ENCODE measurements at places on chromosomes 13 and 19.
A peak's percentile ranks its signal among the peaks of the same experiment; 100 is the strongest.

DNA sequence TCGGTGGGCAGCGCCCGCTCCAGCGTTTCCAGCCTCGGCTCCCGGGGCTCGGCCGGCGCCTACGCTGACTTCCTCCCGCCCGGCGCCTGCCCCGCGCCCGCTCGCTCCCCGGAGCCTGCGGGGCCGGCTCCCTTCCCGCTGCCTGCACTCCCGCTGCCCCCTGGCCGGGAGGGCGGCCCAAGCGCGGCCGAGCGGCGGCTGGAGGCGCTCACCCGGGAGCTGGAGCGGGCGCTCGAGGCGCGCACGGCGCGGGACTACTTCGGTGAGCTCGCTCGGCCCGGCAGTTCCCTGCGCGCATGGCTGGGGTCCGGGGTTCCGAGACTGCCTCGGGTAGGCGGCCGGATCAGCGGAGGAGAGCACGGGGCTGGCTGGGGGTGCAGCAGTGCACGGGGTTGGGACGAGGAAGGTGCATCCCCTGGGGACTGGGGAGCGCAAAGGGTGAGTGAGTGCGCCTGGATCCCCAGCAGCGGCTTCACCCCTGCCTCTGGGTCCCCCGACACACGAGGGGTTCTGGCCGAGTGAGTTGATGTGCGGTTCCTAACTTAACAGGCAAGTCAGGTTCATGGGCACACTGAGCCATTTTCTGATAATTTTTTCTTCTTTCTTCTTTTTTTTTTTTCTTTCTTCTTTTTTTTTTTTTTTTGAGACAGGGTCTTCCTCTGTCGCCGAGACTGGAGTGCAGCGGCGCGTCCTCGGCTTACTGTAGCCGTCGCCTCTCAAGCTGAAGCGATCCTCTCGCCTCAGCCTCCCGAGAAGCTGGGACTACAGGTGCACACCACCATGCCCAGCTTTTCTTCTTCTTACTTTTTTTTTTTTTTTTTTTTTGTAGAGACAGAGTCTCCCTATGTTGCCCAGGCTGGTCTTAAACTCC lies 1.1 kb downstream of the WTIP start:
- DNase-seq: no peak

DNA sequence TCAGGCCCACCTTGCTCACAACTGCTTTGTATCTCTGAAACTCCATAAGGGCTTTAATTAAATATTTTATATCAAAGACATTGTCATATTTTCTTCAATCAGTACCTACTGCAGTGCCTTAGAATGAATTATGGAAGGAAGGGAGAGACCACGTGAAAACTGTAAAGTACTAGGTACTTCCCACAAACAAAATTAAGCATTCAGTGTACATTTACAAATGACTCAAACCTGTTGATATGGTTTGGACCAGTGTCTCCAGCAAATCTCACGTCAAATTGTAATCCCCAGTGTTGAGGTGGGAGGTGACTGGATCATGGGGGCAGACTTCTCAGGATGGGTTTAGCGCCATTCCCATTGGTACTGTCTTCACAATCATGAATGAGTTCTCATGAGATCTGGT lies 23.2 kb downstream of the KCTD12 start:
- DNase-seq: no peak

GRCh38 chr13:42876270-42876714 lies 94.9 kb downstream of the FAM216B start:
- DNase-seq: no peak

GRCh38 chr19:51508059-51508733 lies 6.6 kb upstream of the SIGLEC12 start:
- DNase-seq: no peak

DNA sequence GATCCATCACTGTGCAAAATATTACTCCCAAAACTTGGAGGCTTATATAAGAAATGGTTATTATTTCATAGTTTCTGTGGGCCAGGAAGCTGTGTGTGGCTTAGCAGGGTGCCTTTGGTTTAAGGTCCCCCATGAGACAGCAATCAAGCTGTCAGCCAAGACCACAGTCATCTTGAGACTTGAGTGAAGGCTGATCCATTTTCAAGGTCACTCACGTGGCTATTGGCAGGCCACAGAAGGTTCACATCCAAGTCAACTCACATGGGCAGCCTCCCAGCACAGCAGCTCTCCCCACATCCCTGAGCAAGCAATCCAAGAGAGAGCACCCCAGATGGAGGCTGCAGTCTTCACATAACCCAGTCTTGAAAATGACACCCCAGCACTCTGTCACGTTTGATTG lies 537.4 kb downstream of the MYO16 start:
- no peak for DNase-seq

- DNase-seq: no peak
Measured at GRCh38 chr13:69423844-69424243, 683.8 kb upstream of the ATXN8OS start.

DNA sequence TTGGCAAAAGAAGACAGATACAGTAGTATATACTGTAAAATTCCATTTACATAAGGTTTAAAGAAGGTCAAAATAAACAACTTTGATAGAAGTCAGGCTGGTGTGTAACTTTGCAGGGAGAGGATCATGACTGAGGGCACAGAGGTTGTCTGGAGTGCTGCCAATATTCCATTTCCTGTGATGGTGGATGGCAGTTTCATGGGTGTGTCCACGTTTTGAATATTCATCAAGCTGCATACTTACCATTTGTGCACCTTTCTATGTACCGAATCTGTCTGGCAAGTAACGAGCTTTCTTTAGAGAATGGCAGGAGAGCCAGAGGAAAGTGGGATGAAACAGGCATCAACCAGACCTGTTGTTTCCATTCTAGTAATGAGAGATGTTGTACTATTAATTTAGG lies 420.5 kb upstream of the HTR2A start:
- DNase-seq: no peak

GRCh38 chr19:447816-448560 lies 12.8 kb downstream of the SHC2 start:
- DNase-seq: no peak

GRCh38 chr13:45349438-45349837 lies 8.5 kb upstream of the TPT1 start:
- no peak for DNase-seq

- DNase-seq: no peak
Measured at GRCh38 chr19:19758164-19758563, 25.3 kb upstream of the ZNF14 start.

DNA sequence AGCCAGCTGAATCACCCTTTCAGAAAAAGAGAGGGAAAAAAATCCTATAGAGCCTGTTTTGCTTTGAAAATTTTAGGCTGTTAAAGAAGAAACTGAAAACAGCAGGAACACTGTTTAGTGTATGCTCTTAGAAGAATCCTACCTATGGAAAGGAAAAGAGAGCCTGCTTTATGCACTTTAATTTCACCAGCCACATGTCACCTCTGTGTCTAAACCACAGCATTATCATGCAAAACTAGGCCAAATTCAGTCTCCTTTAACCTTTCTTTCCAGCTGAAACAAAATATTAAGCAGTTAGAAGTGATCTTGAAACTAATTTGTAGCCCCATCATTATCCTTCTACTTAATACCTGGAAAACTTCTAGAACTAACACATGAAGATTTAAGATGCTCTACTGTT lies 97.2 kb upstream of the MAB21L1 start:
- DNase-seq: no peak

- DNase-seq: no peak
Measured at GRCh38 chr13:108785844-108786243, 156.4 kb downstream of the MYO16 start.

DNA sequence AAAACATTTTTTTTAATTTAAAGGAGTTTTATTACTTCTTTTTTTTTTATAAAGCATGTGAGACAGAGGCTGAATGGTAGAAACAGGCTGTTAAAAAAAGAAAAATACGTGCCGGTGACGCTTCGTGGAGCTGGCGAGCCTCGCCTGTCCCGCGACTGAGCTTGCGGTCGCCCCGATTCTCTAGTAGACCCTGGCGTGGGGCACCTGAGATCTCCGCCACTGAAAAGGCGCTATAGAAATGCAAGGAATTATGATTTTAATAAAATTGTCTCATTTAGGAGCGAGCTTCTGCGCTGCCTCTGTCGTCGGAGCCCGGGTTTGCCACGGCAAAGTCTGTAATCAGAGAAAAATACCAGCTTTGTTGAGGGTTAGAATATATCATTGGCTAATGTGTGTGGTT lies 18.4 kb downstream of the NFIX start:
- DNase-seq: no peak

GRCh38 chr13:97327086-97327485 lies 105.0 kb downstream of the MBNL2 start:
- DNase-seq: no peak

DNA sequence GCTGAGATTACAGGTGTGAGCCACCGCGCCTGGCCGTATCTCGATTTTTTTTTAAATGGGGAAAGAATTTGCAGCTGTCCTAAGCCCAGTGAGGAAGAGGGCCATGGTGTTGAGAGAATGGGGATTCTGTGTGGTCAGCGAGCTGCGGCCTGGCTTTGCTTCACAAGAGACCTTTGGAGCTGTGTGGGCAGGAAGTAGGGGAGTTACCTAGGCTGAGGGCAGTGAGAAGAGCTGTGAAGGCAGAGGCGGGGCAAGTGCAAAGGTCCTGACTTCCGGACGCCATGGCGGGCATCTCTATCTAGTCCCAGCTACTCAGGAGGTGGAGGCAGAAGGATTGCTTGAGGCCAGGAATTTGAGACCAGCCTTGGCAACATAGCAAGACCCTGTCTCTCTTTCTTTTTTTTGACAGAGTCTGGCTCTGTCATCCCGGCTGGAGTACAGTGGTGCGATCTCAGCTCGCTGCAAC lies 4.9 kb downstream of the AP2A1 start:
- no peak for DNase-seq

DNA sequence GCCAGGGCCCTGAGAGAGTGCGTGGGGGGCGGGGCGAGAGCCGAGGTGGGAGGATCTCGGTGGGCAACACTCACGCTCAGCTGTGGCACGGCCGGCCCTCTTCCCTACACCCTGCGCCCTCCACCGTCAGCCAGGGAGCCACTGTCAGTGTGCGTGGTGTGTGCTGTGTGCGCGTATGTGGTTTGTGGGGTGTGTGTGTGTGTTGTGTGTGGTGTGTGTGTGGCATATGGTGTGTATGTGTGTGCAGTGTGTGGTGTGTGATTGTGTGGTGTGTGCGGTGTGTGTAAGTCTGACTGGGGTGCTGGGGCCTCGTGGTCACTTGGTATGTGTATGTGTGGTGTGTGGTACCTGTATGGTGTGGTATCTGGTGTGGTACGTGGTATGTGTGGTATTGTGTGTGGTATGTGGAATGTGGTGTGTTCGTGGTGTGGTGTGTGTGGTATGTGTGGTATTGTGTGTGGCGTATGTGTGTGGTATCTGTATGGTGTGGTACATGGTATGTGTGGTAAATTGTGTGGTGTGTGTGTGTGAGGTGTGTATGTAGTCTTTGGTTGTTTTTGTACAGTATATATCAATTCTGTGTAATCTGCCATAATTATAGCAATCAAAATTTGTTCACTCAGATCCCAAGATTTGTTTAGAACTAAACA lies 5.1 kb downstream of the GRK1 start:
- no peak for DNase-seq

GRCh38 chr19:48968813-48969218 lies 3.7 kb downstream of the FTL start:
- no peak for DNase-seq

DNA sequence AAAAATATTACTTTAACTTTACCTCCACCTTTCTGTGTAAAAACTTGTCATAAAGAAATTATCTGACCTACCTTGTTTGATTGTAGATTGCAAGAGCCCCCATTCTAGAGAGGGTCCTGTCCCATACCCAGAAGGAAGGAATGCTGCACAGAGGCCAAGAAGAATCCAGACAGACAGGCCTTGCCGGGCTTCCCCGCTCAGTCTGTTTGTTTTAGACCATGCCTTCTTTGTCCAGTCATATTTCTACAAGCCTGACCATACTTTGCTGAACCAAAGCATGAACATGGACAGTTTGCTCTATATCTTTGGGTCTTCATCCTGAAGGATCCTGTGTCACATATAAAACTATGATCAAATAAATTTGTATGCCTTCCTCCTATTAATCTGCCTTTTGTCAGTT lies 95.8 kb upstream of the MYCBP2 start:
- no peak for DNase-seq

- no peak for DNase-seq
Measured at GRCh38 chr19:31372246-31372781, 23.1 kb upstream of the TSHZ3 start.

DNA sequence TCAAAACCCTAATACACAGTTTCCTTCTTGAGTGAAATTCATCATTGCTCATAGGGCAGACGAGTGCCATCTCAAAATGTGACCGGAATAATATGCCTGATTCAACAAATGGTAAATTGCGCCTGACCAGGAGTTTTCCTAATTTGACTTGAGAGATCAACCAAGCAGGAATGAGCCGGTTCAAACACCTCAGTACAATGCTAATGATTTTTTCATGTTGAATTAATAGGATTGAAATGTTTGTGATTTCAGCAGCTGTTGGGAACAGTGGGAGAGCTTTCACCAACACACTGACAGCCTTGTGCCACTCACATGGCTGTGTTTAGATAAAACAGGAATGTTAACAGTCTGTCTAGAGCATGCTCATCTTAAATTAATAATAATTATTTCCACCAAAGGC lies 484.8 kb downstream of the PCDH9 start:
- no peak for DNase-seq

GRCh38 chr19:44746946-44747738 lies 1.4 kb upstream of the BCL3 start:
- DNase-seq: peak; percentile 73

GRCh38 chr19:19410553-19411550 lies 5.4 kb downstream of the GATAD2A start:
- no peak for DNase-seq

DNA sequence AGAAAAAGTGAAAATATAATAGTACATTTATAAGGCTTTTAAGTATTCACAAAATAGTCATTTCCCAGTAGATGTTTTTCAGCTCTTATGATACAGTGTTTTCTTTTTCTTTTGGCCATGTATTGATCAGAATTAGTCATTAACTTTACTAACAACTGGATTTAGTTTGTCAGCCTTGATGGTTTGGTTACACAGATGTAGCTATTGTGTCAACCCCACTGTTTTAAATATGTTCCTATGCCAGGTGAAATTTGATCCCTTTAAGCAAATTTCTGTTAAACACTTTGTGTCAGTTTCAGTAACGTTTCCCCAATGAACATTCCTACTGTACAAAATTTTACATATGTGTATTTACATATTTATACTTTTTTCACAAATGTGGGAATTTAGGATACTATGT lies 261.5 kb upstream of the STARD13 start:
- no peak for DNase-seq

DNA sequence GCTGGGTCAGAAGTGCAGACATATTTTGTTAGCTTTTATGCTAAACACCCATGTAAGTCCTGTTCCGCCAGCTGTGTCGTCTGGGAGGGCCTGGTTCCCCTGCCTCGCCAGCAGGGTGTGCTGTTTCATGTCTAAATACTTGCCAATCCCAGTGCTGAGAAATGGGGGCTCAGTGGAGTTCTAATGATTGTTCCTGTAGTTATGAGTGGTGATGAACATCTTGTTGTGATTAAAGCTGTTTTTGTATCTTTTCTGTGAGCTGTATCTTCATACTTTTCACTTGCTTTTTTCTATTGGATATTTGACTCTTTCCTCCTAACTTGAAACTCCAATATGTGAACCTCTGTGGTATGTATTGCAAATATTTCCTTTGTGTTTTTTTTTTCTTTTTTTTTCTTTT lies 32.7 kb downstream of the KDM4B start:
- peak; percentile 53 for DNase-seq

GRCh38 chr19:35004517-35005255 lies 4.6 kb downstream of the GRAMD1A start:
- DNase-seq: no peak
